Kidney (tissue), 22 donors: ENCODE measurements at places on chromosomes 7 and 10. TPM values are rescaled to one million over a fixed set of nuclear protein-coding genes. Genes with fewer than 3 reads are reported as not detected.

- no peak for DNase-seq
Observed at GRCh38 chr7:101163279-101164070, 1.9 kb downstream of the VGF start.

Gene CDNF
- total RNA-seq, result 2.1 TPM

- no peak for DNase-seq
Observed at GRCh38 chr7:24669971-24670591, 87.2 kb downstream of the GSDME start.

Gene TET1
- total RNA-seq, result 2.2 TPM

Gene CNTNAP2
- total RNA-seq, result 0.13 TPM

DNA sequence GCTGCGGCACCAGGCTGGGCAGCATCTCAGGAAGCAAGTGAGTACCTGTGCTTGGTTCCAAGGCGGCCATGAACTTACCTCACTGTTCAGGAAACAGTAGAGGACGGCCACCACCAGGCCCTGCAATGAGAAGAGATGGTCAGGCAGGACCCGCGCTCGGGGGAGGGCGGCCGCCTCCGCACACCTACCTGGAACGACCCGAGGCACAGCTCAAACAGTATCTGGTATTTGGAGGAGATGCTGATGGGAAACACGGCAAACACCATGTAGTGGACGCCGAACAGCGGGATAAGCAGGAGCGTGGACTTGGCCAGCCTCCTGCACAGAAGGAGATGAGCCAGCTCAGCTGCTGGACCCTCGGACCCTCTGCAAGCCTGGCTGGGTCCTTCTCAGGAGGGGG is 112.9 kb downstream of the VIPR2 start:
- DNase-seq, result no peak

DNA sequence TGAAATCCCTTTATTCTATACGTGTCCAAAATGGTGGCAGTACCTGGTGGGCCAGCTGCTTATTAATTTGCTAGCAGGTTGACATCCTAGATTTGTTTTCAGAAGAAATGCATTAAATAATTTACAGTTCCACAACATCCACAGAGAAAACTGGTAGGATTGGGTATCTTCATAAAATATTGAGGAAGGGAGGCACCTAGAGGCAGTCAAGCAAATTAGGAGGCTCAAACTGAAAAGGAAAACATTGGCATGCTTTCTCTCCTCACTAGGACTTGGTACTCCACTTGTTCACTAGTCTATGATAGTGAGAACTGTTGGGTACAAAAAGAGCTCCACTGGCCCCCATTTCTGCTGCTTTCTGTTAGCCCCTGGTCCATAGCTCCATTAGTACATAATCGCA is 18.3 kb upstream of the LRGUK start:
- no peak for DNase-seq

Gene ADK
- total RNA-seq, result 33.0 TPM

DNA sequence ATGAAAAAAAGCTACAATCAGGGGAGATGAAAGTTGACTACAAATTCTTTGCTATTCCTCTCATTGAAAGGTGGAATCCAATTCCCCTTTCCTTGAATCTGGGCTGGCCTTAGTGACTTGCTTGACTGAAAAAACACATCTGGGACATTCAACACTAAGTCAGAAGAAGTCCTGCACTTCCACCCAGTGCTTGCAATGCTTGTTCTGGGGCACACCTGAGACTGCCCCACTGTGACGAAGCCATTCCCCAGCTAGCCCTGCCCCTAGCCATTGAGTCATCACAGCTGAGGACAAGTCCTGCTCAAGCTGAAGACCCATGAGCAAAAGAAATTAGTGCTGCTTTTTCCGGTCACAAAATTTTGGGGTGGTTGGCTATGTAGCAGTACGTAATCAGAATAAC is 19.2 kb upstream of the GRID1 start:
- no peak for DNase-seq

- DNase-seq, result no peak
Observed at GRCh38 chr10:118017850-118018249, 28.9 kb downstream of the RAB11FIP2 start.

GRCh38 chr7:49333180-49333881 is 409.0 kb downstream of the CDC14C start:
- no peak for DNase-seq

Gene CYP2E1
- 2.9 TPM for total RNA-seq

Gene AGAP4
- 17.5 TPM for total RNA-seq

Gene AKR1B15
- total RNA-seq, result not detected

GRCh38 chr10:78491812-78492211 is 458.1 kb downstream of the RPS24 start:
- no peak for DNase-seq

Gene TFPI2
- total RNA-seq, result 42.5 TPM

Gene C10orf90
- total RNA-seq, result not detected

Gene GNB2
- total RNA-seq, result 265 TPM
